ENCODE measurements at places on chromosomes 12 and 14.

DNA sequence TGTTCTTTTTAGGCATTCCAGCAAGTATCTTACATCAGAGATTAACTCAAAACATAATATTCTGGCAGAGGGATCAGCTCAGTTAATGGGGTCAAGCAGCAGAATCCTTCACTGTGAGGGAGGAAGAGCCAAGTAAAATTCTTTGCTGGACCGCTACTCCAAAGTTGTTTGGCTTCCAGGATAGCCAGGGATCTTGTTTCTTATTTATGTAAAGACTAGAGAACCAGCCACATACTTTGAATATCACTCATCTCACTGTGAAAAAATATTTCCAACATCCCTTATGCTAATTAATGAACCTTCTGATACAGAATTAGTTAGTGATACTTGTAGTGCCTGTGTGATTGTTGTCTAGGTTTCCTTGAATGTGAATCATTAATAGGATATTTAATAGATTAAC is 94.2 kb downstream of the PLEKHA5 start:
- DNase-seq, result no peak

- DNase-seq, result no peak
Observed at GRCh38 chr14:64045091-64045490, 192.3 kb downstream of the SYNE2 start.

GRCh38 chr14:25042362-25043299 is 7.3 kb downstream of the STXBP6 start:
- peak; percentile 46 for DNase-seq

DNA sequence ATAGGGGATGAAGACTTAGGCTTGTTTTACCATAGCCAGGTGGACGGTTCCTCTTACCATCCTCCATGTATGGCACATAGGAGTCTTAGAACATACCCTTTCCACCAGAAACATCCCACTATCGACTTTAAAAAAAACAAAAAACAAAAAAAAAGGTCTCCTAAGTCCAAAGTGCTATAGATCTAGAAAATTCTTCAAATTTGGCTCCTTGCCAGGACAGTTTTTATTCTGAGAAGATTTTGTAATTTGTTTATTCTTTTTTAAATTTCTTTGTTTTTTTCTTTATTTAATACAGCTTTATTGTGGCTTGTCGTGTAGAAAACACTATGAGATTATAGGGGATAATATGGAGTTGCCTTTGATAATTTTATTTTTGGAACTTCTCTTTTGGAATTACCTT is 197.7 kb downstream of the NUBPL start:
- no peak for DNase-seq

DNA sequence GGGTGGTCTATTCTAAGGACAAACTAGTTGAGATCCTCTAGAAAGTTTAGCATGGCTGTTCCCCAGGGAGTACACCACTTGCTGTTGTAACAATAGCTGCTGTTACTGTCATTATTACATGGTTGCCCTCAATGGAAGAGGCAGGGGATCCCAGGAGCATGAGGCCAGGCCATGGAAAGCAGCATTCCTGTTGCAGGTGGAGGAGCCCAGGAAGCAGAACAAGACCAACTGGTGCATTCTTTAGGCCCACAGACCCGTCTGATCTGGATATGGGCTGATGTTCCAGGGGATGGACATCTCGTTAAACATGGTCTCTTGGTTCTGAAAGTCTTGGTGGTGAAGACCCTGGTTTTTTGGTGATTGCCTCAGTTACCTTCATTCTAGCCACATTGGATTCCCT is 109.2 kb upstream of the WSCD2 start:
- no peak for DNase-seq

DNA sequence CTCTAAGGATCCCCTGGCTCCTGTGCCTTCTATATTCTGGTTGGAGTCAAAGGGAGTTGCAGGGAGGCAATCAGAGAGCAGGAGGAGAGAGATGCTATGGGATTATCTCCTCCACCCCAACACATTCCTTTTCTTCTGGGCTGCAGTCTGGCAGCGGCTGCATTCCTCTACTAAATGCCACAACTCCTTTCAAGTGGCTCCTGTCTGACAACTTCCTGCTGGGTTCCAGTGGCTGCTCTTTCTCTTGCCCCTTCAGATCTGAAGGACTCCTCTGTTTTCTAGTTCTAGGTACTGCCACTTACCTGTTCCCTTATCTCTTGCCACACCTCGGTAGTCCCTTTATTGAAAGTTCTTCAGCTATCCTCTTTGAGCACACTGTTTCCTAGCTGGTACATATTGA is 425.0 kb downstream of the SNAPC1 start:
- no peak for DNase-seq

DNA sequence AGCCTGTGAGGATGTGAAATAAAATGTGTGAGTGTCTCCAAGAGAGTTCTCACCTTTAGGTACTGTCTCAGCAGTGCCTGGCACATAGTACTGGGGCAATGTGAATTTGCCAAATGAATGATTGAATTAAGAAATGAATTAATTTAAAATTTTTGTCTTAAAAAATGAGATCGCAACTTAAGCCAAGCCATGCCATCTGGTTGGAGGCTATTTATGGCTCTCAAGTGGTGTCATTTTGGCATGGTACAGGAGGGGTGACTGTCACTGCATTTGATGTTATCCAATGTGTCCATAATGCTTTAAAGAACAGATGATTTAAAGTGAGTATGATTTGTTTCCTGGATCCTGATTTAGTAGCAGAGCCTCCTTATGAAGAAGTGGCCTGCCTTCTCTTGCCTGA is 80.3 kb downstream of the SRGAP1 start:
- no peak for DNase-seq

GRCh38 chr14:39469094-39469710 is 37.0 kb upstream of the FBXO33 start:
- DNase-seq, result no peak

GRCh38 chr14:24436355-24437019 is 6.1 kb downstream of the SDR39U1 start:
- DNase-seq, result peak; percentile 69

- no peak for DNase-seq
Observed at GRCh38 chr12:49865782-49866135, 22.9 kb upstream of the BCDIN3D start.

- peak; percentile 35 for DNase-seq
Observed at GRCh38 chr12:6375269-6376078, at the start of gene SCNN1A. Gene SCNN1A (minus strand): TSS chr12:6375563. CDS start chr12:6374783, 780 bp downstream.

GRCh38 chr14:88695870-88696269 is 96.9 kb downstream of the EML5 start:
- DNase-seq, result no peak

GRCh38 chr14:102508410-102508773 is 1.2 kb downstream of the ANKRD9 start:
- DNase-seq, result peak; percentile 21

- DNase-seq, result no peak
Observed at GRCh38 chr12:6494258-6494743, 399 bp downstream of the NCAPD2 start.

GRCh38 chr12:72509891-72510290 is 237.7 kb downstream of the TRHDE start:
- DNase-seq, result no peak

- peak; percentile 67 for DNase-seq
Observed at GRCh38 chr12:62793256-62794217, 141.4 kb downstream of the PPM1H start.

- DNase-seq, result peak; percentile 80
Observed at GRCh38 chr14:93042968-93043940, 72.5 kb downstream of the ITPK1 start.

DNA sequence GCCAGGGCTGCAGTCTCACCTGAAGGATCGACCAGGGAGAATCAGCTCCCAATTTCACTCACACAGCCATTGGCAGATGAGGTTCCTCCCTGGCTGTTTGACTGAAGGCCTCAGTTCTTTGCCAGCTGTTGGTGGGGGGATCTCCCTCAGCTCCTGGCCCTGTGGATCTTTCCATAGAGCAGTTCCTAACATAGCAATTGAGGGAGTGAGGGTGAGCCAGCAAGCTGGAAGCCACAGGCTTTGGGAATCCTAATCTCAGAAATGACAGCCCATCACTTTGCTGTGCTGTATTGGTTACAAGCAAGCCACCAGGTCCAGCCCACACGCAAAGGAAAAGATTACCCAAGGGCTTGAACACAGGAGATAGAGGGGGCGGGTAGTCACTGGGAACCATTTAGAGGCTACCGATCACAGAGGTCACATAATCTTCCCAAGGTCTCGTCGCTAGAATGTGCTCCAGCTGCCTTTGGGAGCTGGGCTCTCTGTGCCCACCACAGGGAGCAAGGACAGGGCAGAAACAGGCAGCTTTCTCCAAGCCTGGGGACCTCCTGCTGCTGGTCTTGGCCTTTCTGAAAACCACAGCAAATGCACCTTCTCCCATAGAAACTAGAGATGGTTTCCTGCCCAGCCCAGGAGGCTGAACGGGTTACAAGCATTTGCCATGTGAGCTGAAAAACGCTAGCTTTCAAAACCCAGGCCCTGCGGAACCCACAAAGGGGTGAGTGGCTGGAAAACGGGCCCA is 4.6 kb upstream of the OTUB2 start:
- no peak for DNase-seq

- DNase-seq, result peak; percentile 70
Observed at GRCh38 chr14:67241411-67242167, at the start of gene PALS1. Gene PALS1 (plus strand): TSS chr14:67241435. CDS start chr14:67279171, 37,736 bp downstream.

- DNase-seq, result no peak
Observed at GRCh38 chr12:33654313-33654712, 214.7 kb upstream of the SYT10 start.

DNA sequence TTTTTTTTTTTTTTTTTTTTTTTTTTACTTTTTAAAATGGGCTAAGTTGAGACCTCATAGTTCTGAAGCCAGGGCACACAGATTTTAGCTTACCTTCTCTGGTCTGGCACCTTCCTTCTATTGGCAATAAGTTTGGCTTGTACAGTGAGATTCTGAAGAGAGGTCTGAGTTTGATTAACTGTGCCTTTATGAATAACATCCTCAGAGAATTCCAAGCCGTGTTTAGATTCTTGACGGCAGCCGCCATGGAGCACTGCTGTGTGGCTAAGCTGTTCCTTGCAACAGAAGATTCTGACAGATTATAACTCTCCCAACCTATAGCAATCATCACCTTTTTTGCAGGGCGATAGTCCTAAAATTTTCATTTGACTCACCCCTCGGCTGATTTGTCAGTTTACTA is 354.9 kb upstream of the FAR2 start:
- DNase-seq, result no peak

DNA sequence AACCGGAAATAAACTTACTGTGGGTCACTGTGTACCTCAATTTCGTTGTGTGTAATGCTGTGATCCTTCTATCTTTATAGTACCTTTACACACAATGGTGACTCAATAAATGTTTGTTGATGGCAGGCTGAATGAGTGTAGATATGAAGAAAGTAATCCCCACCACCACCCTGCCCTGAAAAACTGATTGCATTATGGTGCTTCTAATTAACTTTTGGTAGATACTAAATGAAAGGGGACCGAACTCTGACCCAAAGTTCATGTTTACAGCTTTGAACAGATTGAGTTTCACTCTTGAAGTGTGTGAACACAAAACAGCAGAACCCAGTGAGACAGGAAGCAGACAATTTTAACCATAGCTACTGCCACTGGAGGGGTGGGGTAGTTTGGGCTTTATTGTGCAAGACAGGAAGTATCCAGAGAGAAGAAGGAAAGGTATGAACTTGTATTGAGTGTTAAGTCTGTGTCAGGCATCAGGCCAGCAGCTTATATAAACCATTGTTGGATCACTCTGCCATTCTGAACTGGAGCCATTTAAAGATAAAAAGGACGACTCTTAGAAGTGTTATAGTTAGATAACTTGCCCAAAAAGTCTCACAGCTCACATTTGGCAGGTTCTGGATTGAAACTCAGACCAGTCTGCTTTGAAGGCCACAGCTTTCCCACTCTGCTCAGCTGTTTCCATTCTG is 197.0 kb upstream of the AMIGO2 start:
- peak; percentile 36 for DNase-seq

GRCh38 chr12:101650346-101651117 is 46.9 kb upstream of the CHPT1 start:
- no peak for DNase-seq

GRCh38 chr14:101851736-101852405 is 90.4 kb downstream of the PPP2R5C start:
- no peak for DNase-seq

- DNase-seq, result no peak
Observed at GRCh38 chr12:68699486-68699885, 12.7 kb downstream of the NUP107 start.

- no peak for DNase-seq
Observed at GRCh38 chr12:111783046-111783445, 16.3 kb downstream of the ALDH2 start.

- no peak for DNase-seq
Observed at GRCh38 chr14:101509730-101510371, 51.4 kb upstream of the DIO3 start.

DNA sequence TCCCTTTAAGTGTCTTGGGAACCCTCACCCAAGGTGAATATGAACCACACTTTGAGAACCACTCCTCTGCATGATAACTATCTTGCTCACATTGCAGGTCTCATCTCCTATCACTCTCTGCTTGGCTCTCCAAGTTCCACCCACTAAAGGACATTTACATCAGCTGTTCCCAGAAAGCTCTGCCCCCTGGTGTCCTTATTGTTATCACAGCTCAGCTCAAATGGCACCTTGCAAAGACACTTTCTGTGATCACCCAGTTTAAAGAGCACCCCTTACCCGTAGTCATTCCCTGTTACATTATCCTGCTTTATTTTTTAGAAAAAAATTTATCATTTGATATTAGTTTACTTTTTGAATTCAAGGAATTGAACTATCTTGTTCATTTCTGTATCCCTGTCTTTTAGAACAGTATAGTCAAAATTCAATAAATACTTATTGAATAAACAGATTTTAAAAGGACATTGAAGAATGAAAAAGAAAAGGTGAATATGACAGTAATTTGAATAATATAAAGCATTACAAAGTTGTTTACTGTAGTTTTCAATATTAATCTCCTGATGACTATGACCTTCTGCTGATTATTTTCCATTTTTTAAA is 20.5 kb upstream of the GUCY2C start:
- peak; percentile 35 for DNase-seq

- DNase-seq, result no peak
Observed at GRCh38 chr12:96060041-96060440, 24.7 kb upstream of the LTA4H start.

GRCh38 chr12:77124767-77125166 is 59.4 kb upstream of the E2F7 start:
- DNase-seq, result no peak

GRCh38 chr12:11630046-11630706 is 19.3 kb upstream of the ETV6 start:
- DNase-seq, result no peak
